Suppressor macrophage treated with lipopolysaccharide for 1 hour (primary cell): ENCODE measurements at places on chromosomes 3 and 15.

- DNase-seq, result no peak
These were observed 448.6 kb upstream of the CDIN1 start for GRCh38 chr15:36130641-36131310.

DNA sequence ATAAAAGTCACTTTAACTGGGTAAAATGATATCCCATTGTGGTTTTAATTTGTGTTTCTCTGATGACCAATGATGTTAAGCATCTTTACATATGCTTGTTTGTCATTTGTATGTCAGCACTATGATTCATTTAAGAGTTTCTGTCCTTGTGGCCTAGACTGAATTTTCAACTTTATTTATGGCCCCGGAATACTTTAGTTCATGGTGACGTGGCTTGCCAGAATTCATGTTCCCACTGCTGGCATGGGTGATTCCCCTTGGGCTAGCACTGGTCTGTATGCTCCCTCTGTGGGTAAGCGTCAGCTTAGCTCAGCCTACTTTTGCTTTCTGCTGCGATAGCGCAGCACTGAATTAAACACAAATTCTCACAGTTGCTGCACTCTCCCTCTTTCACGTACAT lies 436.3 kb upstream of the SGO1 start:
- DNase-seq, result no peak

- DNase-seq, result no peak
These were observed 545.7 kb downstream of the TBL1XR1 start for GRCh38 chr3:176651622-176652021.

DNA sequence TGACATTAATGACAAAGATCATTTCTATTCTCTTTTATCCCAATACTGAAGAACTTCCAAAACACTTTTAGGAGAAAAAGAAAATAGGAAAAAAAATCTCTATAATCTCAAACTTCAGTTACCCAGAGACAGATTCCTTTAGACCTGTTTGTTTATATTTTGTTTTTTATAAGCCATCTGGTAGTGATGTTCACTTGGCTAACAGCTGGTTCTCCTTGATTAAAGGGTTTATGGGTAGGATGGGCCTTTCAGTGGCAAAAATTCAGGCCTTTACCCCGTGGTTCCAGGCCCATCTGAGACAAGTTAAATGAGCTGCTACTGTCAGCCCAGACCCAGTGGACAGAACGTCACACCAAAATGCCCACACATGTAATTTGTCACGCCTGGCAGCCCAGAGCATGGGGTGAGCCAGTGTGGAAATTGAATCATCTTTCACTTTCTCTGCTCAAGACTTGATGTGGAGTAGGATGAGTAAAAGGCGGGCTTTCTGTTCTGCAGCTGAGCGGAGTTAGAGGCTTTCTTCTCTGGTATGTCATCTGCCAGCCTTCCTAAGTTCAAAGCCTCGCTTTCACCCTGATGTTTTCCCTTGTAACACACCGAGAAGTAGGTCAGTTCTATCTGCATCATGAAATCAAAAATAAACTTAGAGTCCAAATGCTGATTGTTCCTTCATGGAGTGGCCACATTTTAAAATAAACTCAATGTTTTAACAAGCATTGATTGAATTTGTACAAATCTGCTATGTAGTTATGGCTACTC lies 62.5 kb upstream of the SKOR1 start:
- no peak for DNase-seq

GRCh38 chr3:58204720-58205119 lies 6.1 kb downstream of the DNASE1L3 start:
- DNase-seq, result peak; percentile 29

DNA sequence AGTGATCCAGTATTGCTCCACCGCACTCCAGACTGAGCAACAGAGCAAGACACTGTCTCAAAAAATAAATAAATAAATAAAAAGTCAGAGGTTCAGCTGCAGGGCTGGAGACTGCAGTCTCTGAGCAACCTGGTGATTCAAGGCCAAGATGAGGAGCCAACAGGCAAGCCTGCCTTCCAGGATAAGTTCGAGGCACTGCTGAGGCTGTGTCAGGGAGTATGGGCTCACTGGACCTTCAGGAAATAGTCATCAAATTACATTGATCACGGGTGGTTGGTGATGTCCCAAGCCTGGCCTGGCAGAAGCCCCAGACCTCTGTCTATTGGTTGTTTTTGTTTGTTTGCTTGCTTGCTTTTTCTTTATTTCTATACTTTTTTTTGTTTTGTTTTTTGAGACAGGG lies 41.5 kb downstream of the IDH2 start:
- DNase-seq, result no peak
